Suppressor macrophage (primary cell): ENCODE measurements at places on chromosomes 4 and X.

GRCh38 chr4:69984030-69984443 is 11.7 kb upstream of the STATH start:
- no peak for DNase-seq

- DNase-seq = no peak
Observed at GRCh38 chrX:110182362-110182761, 135.5 kb downstream of the AMMECR1 start.

DNA sequence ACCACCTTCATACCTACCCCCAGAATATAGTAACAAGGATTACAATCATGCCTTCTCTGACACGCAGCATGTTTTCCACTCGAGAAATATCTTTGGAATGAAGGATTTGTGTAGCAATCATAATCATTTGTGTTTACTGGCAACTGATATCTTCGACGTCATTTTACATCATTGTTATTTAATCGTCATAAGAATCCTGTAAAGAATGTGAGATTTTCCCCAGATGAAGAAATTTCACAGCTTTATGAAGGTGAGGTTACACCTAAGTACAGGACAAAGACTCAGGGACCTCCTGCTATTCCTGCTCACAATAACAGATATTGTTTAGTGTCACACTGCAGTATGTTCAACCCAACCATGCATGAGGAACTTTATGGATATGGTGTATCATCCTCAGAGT is 198.2 kb upstream of the LDB2 start:
- no peak for DNase-seq

GRCh38 chrX:118536204-118536603 is 40.6 kb downstream of the DOCK11 start:
- no peak for DNase-seq

DNA sequence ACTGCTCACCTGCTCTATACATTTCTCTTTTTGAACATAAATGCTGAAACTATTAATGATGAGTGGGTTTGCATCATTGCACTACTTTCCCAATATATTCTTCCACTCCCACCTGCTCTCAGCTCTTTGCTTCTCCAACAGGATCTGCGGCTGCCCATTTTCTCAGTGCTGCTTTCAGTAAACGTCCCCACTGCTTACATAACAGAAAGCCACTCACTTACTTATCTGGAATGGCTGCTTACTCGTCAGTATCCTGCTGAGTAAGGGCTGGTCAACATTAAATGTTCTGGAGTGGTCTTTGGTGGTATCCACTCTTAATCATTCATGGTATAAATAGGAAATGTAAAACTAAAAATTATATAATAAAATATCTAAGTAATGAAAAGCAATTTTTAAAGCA is 112.8 kb upstream of the HPF1 start:
- DNase-seq = no peak

- DNase-seq = no peak
Observed at GRCh38 chrX:124117325-124117724, 155.8 kb downstream of the STAG2 start.

GRCh38 chr4:140353786-140354185 is 19.7 kb upstream of the SCOC start:
- DNase-seq = peak; percentile 2

DNA sequence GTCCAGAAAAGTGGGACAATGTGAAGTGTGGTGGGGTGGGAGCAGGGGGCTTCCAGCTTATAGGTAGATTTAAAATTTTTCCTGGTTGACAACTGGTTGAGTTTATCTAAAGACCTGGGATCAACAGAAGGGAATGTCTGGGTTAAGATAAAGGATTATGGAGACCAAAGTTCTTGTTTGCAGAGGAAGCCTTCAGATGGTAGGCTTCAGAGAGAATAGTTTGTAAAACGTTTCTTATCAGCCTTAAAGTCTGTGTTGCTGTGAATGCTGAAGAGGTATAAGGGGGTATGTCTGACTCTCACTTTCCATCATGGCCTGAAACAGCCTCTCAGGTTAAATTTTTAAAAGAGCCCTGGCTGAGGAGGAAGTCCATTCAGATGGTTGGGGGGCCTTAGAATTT is 20.5 kb downstream of the MGST2 start:
- no peak for DNase-seq

- DNase-seq = no peak
Observed at GRCh38 chrX:24694825-24695224, 1.1 kb downstream of the POLA1 start.

DNA sequence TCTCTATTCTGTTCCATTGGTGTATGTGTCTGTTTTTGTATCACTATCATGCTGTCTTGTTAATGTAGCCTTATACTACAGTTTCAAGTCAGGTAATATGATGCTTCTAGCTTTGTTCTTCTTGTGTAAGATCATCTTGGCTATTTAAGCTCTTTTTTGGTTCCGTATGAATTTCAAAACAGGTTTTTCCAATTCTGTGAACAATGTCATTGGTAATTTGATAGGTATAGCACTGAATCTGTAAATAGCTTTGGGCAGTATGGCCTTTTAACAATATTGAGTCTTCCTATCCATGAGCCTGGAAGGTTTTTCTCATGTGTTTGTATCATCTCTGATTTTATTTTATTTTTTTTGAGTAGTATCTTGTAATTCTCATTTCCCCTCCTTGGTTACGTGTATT is 94.3 kb downstream of the ANAPC10 start:
- DNase-seq = no peak
